ENCODE measurements at places on chromosomes 1 and 21.

DNA sequence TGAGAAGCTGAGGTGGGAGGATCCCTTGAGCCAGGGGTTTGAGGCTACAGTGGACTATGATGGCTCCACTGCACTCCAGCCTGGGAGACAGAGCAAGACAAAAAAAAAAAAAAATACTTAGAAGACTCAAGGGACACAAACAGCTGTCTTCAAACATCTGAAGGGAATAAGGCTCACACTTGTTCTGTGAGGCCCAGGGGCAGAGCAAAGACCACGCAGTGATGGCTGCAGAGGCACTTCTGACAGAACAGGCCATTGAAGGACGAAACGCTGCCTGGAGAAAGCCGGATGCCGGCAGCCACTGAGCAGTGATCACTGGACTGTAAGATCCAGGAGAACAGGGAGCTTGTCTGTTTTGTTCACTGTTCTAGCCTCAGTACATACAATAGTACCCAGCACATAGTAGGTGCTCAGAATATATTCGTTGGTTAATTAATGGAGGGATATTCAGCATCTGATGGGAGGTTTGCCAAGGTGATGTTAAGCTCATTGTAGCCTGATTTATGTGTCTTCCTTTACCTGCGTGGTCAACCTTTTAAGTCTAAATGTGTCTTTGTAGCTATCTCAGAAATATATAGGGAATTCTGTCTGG, 12.1 kb upstream of the NDC1 start:
- DNase-seq = no peak

GRCh38 chr1:111320066-111320879, 29.6 kb downstream of the CHIA start:
- no peak for DNase-seq

DNA sequence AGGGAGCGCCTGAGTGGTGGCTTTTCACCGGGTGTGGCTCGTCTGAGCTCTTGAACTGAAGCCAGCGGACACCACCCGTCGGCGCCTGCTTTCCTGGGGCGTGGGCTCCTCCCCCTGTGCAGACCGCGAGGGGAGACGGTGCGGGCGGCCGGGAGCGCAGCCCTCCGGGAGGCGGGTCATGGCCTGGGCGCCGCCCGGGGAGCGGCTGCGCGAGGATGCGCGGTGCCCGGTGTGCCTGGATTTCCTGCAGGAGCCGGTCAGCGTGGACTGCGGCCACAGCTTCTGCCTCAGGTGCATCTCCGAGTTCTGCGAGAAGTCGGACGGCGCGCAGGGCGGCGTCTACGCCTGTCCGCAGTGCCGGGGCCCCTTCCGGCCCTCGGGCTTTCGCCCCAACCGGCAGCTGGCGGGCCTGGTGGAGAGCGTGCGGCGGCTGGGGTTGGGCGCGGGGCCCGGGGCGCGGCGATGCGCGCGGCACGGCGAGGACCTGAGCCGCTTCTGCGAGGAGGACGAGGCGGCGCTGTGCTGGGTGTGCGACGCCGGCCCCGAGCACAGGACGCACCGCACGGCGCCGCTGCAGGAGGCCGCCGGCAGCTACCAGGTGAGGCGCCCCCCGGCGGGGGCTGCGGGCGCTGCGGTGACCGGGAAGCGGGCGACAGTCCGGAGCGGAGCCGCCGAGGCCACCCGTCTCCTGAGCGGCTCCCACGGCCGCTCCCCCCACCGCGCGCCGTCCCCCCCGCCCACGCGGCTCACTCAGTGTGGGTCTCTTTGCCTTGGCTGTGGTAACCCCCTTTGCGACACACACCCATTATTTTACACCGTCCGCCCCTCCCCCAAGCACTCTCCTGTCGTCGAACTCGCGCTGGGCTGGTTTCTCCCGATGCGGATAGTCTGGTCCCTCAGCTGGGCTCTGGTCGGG, at the start of gene TRIM58:
TSS of gene TRIM58 (plus strand) at position 119 of the 916 bp plus-strand sequence. CDS start at position 179, 60 bp downstream.
- DNase-seq = no peak

DNA sequence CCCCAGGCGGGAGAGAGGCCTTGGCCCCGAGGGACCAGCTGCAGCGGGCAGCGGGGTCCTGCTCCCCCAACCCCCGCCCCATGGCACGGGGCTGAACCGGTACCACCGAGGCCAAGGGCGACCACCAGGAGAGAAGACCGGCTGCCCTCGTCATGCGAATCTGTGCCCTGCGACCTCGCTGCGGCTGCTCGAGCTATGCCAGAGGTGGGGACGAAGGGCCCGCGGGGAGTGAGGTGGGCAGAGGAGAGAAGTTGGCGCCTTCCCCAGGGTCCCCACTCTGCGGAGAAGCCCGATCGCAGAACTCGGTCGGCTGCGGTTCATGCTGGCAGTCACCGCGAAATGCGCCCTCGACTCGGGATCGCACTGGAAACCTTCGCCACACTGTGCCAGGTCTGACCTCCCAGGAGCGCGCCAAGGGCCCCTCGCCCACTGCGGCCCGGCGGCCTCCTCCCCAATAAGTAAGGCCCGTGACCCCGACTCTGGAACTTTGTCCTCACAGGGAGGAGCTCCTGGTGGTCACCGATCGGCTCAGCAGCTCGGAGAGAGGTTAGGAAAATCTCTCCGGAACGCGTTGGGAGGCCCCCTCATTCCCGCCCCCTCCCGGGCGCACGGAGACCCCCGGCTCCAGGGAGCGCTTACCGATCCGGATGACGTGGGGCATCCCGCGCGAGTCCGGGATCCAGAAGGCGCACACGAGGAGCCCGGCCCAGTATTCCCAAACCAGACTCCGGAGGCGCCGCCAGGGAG, 787 bp downstream of the GRIK3 start:
- no peak for DNase-seq

DNA sequence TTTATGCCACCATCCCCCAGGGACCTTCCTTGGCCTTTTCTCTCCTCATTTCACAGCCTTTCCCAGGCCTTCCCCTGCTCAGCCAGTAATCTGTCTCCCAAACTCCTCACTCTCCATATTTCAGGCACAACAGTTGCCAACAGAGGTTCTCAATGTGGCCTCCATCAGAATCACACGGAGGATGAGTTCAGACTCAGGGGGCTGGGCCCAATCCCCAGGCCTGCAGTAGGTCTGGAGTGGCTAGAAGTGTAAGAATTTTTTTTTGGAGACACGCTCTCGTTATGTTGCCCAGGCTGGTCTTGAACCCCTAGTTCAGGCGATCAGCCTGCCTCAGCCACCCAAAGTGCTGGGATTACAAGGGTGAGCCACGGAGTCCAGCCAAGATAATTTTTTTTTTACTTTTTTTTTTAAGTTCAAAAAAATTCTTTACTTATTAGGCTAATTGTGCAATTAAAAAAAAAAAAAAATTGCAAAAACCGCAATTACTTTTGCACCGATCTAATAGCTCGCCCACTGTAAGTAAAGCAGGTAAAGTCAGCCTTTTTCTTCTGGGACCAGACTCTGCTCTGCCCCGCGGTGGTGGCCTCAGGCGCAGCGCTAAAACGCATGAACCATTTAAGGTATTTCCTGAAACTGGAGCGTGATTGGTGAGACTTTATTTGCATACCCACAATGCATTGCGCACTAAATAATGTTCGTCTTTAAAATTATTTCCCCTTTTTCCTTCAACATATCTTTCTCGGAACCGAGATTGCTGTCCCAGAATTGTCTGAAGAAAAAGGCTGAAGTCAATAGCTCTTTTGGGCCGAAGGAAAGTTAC, 18.7 kb downstream of the KIAA2013 start:
- DNase-seq = peak; percentile 72

Data from foreskin keratinocyte (primary cell).